T follicular helper cell (primary cell): ENCODE measurements at places on chromosomes 13 and 19.

- no peak for DNase-seq
Measured at GRCh38 chr19:39481229-39481545, 549 bp downstream of the TIMM50 start.

GRCh38 chr13:20869540-20869939 lies 33.0 kb downstream of the XPO4 start:
- no peak for DNase-seq

- no peak for DNase-seq
Measured at GRCh38 chr13:113394339-113394640, 30.4 kb upstream of the GRTP1 start.

- DNase-seq: no peak
Measured at GRCh38 chr19:47096100-47096704, 17.4 kb downstream of the ZC3H4 start.

DNA sequence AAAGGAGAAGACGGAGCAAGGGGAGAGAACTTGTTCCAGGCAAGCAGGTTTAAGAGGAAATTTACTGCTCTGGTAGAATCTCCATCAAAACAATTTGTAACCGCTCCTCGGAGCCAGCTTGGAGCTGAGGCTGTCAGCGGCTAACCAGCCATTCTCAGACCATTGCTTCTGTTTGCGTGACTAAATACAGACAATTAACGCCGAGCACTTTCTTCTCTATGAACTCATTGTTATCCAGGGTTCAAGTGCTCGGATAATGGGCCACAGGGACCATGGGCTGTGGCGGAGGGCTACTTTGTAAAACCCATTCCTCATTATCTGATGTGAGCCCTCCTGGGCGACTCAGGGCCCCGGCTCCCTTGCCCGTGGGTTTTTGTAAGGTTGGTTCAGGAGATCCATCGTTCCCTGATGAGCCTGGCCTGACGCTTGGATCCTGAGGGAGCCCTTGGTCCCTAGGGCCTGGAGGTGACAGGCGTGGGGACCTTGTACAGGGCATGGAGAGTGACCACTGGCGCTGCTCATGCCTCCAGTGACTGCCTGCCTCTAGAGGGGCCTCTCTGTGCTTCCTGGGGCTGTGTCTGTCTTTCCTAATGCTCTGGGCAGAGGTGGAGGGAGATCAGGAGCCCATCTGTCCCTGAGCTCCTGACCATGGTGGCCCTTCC lies 61.5 kb upstream of the ZNF536 start:
- no peak for DNase-seq
